Left lobe of liver (tissue), 2 donors: ENCODE measurements at places on chromosomes 7 and 10. TPM values are rescaled to one million over a fixed set of nuclear protein-coding genes. Genes with fewer than 3 reads are reported as not detected.

- peak; percentile 51 for DNase-seq
Measured at GRCh38 chr10:22345301-22346095, at the start of gene SPAG6. TSS of gene SPAG6 (plus strand) at chr10:22345496. CDS start at chr10:22345612, 116 bp downstream.

The CALML3 gene
- total RNA-seq, result not detected

The OPALIN gene
- not detected for total RNA-seq

- DNase-seq, result no peak
Measured at GRCh38 chr7:35553519-35553918, 141.4 kb downstream of the HERPUD2 start.

The SFRP5 gene
- 6.4 TPM for total RNA-seq

The SPOCK2 gene
- total RNA-seq, result 1.6 TPM

- no peak for DNase-seq
Measured at GRCh38 chr7:45073786-45074527, 14.8 kb downstream of the NACAD start.

The ELN gene
- 8.1 TPM for total RNA-seq

DNA sequence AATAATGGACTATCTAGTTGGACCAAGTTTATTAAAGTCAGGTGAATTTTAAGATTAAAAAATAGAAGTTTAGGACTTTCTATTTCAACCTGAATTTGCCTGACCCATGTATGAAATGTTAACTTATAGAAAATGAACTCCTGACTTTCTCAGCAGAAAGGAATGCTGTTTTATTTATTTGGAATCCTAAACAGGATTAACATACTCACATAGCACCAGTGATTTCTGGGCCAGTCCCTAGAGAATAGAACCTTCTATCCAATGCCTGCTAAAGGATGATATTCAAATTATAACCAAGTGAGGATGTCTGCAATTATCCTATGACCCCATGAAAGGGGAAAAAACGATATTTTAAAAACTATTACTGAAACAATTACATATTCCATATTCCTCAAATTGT lies 148.8 kb downstream of the CHRM2 start:
- DNase-seq, result no peak

DNA sequence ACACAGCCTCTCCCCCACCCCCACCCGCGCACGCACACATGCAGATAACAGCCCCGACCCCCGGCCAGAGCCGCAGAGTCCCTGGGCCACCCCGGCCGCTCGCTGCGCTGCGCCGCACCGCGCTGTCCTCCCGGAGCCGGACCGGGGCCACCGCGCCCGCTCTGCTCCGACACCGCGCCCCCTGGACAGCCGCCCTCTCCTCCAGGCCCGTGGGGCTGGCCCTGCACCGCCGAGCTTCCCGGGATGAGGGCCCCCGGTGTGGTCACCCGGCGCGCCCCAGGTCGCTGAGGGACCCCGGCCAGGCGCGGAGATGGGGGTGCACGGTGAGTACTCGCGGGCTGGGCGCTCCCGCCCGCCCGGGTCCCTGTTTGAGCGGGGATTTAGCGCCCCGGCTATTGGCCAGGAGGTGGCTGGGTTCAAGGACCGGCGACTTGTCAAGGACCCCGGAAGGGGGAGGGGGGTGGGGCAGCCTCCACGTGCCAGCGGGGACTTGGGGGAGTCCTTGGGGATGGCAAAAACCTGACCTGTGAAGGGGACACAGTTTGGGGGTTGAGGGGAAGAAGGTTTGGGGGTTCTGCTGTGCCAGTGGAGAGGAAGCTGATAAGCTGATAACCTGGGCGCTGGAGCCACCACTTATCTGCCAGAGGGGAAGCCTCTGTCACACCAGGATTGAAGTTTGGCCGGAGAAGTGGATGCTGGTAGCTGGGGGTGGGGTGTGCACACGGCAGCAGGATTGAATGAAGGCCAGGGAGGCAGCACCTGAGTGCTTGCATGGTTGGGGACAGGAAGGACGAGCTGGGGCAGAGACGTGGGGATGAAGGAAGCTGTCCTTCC lies 620 bp downstream of the EPO start:
- DNase-seq, result peak; percentile 82

GRCh38 chr7:108002726-108003598 lies at the start of gene LAMB1:
TSS of gene LAMB1 (minus strand) at chr7:108003161. CDS start at chr7:108002885, 276 bp downstream.
- peak; percentile 73 for DNase-seq

DNA sequence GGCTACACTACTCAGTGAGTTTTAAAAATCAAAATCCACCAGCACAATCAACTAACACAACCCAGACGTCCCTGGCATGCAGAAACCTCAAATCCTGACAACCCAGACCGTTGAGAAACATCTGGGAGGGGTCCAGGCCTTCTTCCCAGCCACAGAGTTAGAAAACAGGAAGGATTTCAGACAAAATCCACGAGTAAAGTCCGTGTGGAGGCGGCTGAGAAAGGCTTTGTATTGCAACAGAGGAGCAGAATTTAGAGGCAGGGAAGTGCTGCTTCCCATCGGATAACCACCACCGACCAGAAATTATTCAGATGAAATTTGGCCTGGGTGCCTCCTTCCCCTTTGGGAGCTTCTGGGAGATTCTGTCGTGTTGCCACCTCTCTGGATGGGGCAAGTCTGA lies 61.5 kb downstream of the TNS3 start:
- DNase-seq, result peak; percentile 76

DNA sequence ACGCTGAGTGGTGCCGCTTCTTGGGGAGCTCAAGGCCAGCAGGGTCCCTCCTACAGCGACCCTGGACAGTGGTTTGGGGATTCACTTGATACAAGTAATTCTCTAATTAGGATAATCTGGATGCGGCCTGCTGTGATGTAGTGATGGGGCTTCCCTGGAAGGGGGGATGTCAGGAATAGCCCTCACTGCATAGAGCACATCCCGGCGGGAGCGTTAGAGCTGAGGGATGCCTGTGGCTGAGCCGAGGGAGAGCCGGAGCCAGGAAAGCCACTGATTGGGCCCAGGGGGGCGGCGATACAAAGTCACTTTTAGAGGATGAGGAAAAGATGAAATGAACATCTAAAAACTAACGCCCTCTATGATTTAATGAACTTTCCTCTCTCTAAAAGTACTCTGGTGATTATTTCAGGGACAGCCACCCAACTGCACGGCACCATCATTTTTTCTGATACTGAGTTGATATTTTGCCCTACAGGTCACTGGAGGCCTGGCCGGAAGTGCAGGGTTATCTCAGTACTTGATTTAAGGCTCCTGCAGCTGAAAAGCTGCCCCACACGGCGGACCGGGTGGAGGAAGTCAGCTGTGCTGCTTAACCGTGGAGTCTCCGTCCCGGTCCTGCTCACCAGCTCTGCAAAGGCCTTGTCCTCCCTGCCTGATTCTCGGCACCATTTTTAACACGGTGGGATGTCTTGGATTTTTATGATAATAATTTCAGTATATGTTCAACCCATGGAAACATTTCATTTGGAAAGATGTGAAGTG lies 518.8 kb downstream of the DNAJB6 start:
- DNase-seq, result no peak

- no peak for DNase-seq
Measured at GRCh38 chr7:157909370-157909769, 572.6 kb downstream of the DNAJB6 start.

DNA sequence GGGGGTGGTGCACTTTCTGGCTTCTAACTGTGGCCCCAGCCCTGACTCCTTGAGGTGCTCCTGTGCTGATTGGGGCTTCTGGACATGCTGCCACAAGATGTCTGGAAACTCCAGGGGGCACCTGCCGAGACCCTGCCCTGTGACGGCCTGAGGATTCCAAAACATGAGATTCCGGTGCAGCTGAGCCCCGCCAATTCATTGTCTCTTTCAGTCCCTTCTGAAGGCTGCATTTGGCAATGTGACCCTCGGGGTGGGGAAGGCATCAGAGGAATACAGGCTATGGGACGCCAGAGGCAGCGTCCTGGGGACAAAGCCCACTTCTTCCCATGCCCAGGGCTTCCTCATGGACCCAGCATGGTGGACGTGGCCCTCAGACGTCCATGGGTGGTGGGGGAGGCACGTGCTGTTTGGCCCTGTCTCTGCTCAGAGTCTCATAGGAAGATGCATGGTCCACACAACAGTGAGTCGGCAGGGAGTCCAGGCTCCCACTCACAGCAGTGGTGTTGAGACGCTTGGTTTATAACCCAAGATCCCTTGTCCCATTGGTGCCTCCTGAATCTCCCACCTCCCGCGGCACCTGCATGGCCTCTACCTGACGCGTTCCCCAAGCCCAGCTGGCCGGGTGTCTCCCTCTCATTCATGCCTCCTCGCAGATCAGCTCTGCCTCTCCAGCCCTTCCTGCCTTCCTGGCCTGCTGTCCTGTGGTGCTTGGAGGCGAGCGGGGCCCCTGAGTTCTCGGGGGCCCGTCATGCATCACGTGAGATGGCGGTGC lies 129.9 kb downstream of the WDR37 start:
- no peak for DNase-seq

GRCh38 chr7:44894888-44895580 lies 9.7 kb upstream of the PURB start:
- DNase-seq, result no peak

- DNase-seq, result no peak
Measured at GRCh38 chr10:95429639-95430038, 131.5 kb downstream of the SORBS1 start.

DNA sequence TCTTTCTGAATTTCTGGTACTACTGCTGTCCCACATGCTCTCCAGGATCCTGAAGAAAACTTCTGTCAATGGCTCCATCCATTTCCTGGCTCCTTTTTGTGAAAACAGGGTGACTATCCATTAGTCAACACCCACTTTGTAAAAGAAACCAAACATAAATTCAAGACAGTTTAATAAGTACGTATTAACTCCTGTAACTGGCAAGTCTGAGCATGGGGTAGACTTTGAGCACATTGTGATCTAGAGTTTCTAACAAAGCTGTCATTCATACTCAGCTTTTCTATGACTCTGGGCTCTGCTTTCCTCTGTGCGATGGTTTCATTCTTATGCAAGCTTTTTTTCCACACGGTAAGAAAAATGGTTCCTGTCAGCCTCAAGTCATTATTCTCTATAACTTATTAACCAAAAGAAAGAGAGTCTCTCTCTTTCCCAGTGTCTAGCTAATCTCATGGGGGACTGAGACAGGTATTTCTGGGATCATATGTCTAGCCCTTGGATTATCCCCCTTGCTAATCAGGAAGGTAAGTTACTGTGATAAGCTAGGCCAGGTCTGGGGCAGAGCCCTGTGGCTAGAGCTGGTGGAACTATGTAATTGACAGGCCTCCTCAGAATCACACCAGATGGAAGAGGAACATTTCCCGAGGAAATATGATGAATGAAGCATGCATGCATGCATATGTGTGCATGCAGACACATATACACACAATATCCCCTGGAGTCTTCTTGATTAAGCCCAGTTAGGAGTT lies 98.5 kb downstream of the GNAI1 start:
- no peak for DNase-seq

GRCh38 chr7:45573204-45573603 lies 964 bp upstream of the ADCY1 start:
- DNase-seq, result no peak

The IFIT3 gene
- 8.7 TPM for total RNA-seq

The CDNF gene
- 4.8 TPM for total RNA-seq

The ARHGAP22 gene
- total RNA-seq, result 0.13 TPM

The CCDC172 gene
- total RNA-seq, result not detected

DNA sequence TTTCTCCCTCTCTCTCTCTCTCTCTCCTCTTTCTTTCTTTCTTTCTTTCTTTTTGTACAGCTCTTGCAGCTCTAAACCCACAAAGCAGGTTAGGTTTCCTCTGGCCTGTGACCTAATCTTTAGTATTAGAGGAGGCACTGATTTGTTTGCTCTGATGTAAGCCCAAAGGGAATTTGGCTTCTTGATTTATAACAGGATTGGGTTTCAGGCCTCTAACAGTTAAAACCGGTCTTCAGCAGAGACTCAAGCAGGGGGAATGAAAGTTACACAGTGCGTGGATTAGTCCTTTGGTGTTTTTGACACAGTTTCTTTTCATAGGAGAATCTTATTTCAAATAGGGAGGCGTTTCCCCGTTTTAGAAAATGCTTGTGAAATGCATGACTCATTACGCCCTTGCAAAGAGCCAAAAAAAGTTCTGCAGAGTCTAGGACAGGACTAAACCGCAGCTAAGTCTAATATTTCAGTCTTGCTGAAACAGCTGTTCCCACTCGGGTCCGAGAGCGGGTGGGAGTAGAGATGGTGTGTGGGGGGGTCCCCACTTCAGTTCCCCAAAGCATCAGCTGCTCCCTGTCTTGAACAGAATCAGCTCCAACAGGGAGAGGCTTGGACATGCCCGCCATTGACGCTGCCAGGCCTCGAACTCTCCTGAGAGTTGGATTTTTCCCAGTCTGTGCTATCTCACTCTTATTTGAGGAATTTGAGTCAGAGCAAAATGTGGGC lies 296.5 kb upstream of the PITRM1 start:
- no peak for DNase-seq

- no peak for DNase-seq
Measured at GRCh38 chr7:71264005-71264404, 132.1 kb downstream of the GALNT17 start.

DNA sequence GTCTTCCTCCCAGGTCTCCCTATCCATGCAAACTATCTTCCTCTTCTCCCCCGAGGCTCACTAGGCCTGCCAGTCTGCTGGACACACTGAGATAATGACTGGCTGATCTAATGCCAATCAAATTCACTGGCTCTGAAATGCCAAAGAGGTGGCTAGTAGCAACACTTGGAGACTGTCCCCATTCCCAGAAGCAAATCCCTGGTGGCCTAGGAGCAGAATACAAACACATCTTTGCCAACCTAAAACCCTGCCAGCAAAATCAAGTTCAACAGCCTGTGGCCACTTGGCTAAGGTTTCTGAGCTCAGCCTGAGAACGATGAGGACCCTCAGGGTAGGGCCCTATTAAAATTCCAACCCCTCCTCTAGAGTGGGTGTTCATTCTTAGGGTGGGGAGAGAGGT lies 46.6 kb downstream of the SH3PXD2A start:
- peak; percentile 65 for DNase-seq

The SUN3 gene
- total RNA-seq, result not detected

DNA sequence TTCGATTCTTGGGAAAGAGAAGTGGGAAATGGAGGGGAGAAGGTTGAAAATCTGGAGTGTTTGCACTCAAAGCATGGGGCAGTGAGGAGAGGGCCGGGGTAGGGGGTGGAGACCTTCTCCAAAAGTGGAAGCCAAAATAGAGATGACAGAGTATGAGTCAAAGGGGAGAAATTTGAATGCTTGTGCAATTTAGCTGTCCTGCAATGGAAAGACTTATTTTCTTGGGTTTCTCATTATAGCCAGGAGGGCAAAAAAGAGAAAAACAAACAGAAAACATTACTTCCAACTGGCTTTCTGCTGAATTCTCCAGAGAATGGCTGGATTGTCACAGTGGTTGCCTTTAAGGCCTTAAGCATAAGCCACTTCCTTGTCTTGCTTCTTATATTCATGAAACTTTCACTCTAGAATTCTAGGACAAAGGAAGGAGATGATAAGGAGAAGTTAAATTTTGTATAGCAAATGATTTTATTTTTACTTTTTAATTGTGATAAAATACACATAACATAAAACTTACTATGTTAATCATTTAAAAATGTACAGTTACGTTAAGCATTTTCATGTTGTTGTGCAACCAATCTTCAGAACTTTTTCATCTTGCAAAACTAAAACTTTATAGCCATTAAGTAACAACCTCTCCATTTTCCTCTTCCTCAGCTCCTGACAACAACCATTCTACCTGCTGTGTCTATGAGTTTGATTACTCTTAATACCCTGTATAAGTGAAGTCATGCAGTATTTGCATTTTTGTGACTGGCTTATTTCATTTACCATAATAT lies 100.2 kb downstream of the GPR85 start:
- no peak for DNase-seq

GRCh38 chr7:44140341-44140740 lies 791 bp downstream of the MYL7 start:
- no peak for DNase-seq
